Stimulated activated CD8-positive, alpha-beta memory T cell treated with anti-CD3 and anti-CD28 coated beads, Interleukin-12 subunit alpha, Interleukin-12 subunit beta, amount 100 ng/mL, for 1 hour (primary cell): ENCODE measurements at places on chromosomes 1 and 21.

- DNase-seq = no peak
Measured at GRCh38 chr1:213998785-213999184, 11.0 kb downstream of the PROX1 start.

DNA sequence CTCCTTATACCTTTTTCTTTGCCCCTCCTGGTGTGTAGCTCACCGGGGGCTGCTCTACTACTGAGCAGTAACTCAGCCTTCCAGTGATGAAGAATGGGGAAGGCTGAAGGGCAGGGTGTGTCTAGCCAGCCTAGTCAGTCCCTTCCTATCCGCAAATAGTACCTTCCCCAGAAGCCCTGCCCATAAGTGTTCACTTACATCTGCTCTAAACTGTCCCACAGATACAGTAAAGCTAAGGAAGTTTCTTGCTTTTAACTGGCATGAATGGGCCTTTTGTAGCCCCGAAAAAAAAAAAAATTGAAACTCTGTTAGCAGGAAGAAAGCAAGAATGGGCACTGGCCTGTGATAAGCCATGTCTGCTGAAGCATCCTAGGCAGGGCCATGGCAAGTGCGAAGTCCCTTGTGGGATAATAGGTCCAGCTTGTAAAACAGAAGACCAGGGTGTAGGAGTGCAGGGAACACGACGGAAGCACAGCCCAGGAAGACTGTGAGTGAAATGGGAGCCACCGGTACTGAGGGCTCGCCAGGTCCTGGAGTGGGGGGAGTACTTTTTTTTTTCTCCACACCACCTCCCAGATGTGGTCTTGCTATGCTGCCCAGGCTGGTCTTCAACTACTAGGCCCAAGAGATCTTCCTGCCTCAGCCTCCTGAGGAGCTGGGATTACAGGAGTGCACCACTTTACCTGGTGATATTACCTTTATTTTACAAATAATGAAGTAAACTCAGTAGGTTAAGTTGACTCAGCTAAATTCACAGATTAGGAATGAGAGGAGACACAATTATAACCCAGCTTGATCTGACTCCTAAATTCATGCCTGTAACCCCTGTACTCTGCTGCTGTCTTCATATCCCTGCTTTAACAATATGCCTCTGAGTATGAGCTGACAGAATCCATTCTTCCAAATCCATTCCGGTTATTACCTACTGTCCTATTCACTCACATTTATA lies 347.5 kb downstream of the SMYD3 start:
- no peak for DNase-seq

DNA sequence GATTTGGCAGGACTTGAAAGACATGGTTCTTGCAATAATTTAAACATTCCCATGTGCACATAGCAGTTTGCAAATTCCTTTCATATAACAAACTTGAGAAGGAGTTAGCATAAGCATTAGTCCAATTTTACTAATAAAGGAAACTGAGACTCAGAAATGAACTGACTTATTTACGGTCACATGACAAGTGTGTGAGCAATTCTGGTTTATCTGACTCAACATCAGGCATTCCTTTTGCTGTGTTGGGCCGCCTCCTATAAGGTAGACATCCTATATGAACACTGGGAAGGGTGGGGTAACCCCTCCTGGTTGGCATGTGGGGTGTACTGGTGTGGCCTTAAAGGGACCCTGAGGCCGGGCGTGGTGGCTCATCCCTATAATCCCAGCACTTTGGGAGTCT lies 8.5 kb upstream of the CPT2 start:
- DNase-seq = no peak

DNA sequence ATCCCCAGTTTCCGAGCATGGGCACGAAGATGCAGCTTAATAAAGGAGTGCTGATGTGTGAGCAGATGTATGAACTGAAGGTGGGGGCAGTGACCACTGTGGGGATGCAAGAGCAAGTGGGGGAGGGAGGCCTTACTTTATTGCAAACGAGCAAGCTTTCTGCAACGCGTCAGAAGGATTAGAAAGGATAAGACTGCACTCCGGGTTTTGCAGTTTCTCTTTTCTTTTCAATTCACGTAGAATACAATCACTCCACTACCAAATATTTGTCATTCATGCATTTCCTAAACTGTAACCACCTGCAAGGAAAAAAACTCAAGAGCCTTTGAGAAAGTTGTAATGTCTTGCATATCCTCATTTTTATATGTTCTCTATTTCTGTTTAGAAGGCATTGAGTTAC lies 4.3 kb upstream of the OR2C3 start:
- DNase-seq = no peak

DNA sequence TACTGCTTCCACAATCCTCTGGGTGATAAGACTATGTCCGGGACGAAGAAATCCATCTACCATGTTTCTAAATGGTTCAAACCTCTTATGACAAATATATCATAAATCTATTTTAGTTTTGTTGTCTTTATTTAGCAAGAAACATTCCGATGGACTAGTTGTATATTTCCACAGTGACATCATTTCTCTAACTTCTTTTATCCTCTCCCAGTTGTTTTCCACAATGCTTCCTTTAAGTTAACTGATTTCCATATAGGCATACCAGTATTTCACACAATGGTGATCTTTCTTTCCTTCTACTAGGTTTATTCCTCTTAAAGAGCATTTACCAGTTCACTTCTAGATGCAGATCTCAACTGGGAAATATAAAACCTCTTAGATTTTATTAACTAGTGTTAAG lies 44.8 kb downstream of the USP1 start:
- no peak for DNase-seq

DNA sequence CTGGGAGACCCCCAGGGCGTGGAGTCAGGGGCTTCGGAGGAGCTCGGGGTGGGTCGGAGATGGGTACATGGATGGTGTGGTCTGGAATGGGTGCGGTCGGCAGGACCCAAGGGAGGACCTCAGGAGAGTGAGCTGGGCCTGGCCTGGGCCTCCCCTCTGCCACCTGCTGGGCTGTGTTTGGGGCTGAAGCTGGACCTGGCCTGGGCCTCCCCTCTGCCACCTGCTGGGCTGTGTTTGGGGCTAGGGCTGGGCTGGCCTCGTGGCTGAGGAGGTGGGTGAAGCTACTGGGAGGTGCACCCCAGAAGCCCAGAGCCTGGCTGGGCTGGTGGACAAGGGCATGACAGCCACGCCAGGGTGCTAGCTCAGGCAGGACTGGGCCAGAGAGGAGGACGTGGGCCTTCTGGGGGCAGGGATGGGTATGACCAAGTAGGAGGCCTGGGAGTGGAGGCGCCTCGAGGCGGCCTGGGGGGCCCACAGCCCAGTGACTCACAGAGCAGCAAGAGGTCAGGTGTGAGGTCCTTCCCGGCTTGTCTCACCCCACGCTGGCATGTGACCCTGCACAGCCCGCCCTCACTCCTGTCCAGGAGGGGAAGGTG lies 14.5 kb downstream of the SAMD11 start:
- DNase-seq = no peak

- DNase-seq = no peak
Measured at GRCh38 chr1:30405631-30406212, 317.7 kb downstream of the MATN1 start.

- no peak for DNase-seq
Measured at GRCh38 chr1:62800825-62801306, 16.9 kb downstream of the ATG4C start.

DNA sequence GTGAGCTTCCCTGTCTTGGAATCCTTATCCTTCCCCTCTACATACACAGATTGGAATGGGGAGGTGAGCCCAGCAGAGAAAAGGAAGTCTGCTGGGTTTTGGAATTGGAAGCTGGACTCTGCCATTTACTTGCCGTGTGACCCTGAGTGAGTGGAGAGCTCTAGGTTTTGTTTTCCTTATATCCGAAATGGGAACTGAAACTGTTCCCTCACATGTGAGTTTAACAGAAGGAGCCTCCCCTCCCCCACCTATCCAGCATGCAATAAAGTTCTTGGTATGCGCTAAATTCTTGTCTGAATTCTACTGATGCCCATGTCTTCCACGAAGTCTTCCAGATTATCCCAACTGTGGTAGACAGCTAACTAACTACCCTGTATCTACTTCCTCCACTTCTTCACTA lies 58.7 kb downstream of the NENF start:
- DNase-seq = no peak

- no peak for DNase-seq
Measured at GRCh38 chr1:222754366-222755139, 17.6 kb downstream of the FAM177B start.

GRCh38 chr1:230877146-230877923 lies 9.0 kb upstream of the C1orf198 start:
- DNase-seq = no peak

- DNase-seq = no peak
Measured at GRCh38 chr1:220882061-220882891, 3.0 kb downstream of the HLX start.

- no peak for DNase-seq
Measured at GRCh38 chr21:45892156-45892915, 89.2 kb upstream of the COL6A1 start.

GRCh38 chr1:118987468-118988185 lies 516 bp downstream of the TBX15 start:
- no peak for DNase-seq

GRCh38 chr1:246780264-246780663 lies 56.1 kb downstream of the SCCPDH start:
- DNase-seq = no peak

DNA sequence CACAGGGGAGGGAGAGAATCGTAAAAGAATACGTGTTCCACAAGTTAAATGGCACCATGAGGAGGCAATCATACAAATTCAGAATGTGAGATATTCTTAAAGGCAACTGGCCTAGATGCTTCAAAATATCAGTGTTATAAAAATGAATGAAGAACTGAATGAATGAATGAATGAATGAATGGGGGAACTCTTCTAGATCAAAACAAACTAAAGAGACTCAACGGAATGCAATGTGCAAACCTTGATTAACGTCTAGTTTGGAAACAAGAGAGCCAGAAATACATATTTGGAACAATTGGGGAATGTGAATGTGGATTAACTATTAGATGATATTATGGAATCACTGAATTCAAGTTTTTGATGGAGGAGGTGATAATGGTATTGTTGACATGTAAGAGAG lies 16.8 kb downstream of the CFAP45 start:
- DNase-seq = no peak

DNA sequence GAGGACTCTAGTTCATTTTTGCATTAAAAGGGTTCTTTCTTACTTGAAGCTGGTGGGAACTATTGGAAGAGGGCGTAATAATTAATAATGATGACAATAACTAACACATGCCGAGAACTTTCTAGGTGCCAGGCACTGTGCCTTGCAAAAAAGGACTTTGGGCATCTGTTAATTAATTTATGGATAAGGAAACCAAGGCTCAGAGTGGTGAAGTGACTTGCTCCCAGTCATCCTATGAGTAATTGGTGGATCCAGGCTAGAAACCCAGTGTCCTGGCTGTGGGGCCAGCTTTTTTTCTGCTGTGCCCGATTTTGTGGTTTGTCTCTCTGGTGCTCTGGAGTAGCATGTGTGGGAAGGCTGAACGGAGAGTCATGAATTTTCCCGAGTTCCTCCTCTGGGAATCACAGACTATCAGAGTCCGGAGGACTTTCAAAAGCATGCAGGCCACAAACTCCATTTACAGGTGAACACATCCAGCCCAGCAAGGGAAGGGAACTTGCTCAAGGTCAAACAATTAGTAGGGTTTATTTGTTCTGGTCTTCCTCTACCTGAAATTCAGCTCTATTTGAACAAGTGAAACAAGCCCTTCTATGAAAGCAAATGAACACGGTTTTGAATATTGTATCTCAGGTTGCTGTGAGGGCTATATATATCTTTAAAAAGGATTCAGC lies 23.4 kb downstream of the ROR1 start:
- no peak for DNase-seq

- no peak for DNase-seq
Measured at GRCh38 chr1:9822897-9823692, 670 bp downstream of the CLSTN1 start.

- DNase-seq = no peak
Measured at GRCh38 chr1:202587859-202588485, 122.3 kb downstream of the SYT2 start.

- no peak for DNase-seq
Measured at GRCh38 chr1:183873642-183874041, 68.7 kb downstream of the RGL1 start.

GRCh38 chr1:215895276-215895675 lies 328.2 kb downstream of the KCTD3 start:
- no peak for DNase-seq

- DNase-seq = no peak
Measured at GRCh38 chr1:213666113-213666512, 321.7 kb upstream of the PROX1 start.

DNA sequence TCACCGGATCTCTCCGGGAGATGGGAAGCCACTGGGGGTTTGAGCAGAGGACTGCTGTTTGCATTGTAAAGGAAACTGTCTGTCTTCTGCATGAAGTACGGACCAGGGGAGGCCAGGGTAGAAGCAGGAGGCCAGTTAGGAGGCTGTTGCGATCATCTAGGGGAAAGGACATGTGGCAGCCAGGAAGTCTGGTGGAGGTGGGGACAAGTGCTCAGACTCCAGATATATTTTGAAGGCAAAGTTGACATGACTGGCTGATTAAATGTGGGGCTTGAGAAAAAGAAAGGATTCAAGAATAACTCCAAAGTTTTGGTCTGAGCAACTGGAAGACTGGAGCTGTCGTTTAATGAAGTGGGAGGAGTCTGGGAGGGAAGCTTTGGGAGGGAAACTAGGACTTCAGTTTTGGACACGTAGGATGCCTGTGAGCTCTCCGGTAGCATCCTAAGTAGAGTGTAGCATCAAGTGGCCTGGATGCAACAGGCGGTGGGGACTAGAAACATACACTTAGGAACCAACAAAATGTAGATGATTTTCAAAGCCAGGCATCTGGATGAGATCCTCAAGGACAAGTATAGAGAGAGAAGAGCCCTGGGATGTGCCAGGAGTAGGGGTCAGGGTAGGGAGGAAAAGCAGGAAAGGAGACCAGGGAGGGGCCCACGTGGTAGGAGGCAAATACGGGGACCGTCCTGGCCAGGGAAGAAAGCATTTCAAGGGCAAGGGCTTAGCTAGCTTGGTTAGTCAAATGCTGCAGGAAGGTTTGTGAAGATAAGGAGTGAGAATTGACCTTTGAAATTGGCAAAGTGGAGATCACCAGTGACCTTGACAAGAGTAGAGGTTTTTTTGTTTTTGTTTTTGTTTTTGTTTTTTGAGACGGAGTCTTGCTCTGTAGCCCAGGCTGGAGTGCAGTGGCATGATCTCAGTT lies 3.7 kb upstream of the C1orf210 start:
- no peak for DNase-seq

DNA sequence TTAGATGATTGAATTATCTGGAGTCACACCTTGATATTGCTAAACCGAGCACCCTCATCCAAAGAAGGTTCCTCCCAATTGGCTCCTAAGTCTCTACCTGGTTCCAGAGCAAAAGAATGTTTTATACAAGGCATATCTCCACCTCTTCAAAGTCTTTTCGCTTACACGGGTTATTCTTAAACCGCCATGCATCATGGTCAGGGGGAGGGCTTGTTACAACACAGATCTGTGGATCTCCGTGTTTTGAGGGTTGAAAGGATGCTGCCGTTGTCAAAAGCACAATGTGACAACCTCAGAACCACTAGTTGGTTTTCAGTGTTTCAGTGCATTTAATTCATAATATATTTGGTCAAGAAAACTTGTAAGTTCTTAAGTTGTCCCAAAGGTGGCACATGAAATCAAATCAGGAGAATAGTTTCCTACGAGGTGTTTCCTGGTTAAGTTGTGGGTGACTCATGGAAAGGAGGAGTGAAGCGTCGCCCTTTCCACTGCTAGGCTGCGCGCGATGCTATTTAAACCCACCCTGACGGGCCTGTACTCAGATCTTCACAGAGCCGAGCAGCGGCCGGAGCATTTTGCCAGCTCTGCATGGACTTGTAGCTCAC lies 1531.6 kb upstream of the TPTE start:
- DNase-seq = no peak

GRCh38 chr1:62891956-62892562 lies 108.1 kb downstream of the ATG4C start:
- no peak for DNase-seq

- DNase-seq = peak; percentile 69
Measured at GRCh38 chr1:52636721-52637695, 4.0 kb downstream of the SHISAL2A start.
